ENCODE measurements at places on chromosomes 2 and 18. TPM values are rescaled to one million over a fixed set of nuclear protein-coding genes. Genes with fewer than 3 reads are reported as not detected.

Gene SLC16A14
- polyA plus RNA-seq = 1.6 TPM

Gene GAD1
- 0.04 TPM for polyA plus RNA-seq

Gene ACSL3
- 36.3 TPM for polyA plus RNA-seq

Gene DSEL
- 1.0 TPM for polyA plus RNA-seq

Gene GRB14
- polyA plus RNA-seq = 4.6 TPM

Gene DPP10
- polyA plus RNA-seq = 2.0 TPM

Gene LMAN2L
- polyA plus RNA-seq = 11.7 TPM

Gene MTCL1
- polyA plus RNA-seq = 1.7 TPM

Gene SP100
- polyA plus RNA-seq = 36.7 TPM

Measured in adipose tissue (tissue), 3 donors.